Stimulated activated CD4-positive, alpha-beta T cell treated with anti-CD3 and anti-CD28 coated beads, Interleukin-4, amount 100 ng/mL, for 48 hours (primary cell): ENCODE measurements at places on chromosomes 12 and 14.

DNA sequence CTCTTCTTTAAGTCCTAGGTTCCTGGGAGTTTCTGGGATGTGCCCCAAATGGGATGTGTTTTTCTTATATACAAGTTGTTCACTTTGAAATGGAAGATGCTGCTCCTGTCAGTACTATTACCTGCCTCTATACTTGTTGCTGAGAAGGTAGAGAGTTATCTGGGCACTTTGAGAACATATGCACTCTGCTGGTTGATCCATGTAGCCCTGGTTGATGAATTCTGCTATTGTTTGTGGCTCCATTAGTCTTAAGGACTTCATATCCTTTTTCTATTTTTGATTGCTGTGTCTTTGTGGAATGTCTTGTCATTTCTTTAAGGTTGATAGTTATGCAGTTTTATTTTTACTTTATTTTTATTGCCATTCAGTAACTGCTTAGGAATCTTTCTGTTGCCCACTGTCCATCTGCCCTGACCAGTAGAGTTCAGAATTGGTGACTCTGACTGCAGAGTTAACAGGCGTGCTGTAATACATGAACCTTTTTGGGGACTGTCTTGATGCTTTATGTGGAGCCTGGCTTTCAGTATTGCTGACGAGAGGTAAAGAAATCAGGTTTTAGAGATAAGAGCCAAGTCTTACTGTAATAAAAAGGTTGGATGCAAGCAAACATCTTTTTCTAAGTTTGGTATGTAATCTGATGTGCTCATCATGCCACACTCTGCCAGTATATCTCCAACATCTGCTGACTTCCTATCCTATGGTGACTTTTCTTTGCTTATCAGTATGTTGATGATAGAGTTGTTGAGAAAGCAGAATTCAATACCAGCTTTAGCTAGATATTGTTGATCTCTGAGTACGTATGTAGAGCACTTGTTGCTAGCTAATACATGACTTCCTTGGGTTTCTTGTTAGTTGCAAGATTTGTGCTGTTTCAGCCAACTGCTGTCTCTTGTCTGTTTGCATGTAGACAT lies 1.6 kb downstream of the GMPR2 start:
- no peak for DNase-seq

DNA sequence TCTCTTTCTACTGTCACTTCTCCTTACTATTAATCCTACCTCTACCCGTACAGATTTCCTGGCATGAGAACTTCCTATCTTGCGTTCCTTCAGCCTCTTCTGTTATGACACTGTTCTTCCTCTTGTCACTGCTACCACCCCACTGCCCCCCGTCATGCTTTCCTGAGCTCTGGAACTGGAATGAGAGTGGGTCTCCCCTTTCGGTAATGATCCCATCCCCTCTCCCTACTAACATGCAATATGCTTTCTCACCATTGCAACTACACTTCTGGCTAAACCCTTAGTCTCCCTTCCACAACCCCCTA lies 4.9 kb upstream of the AP1G2 start:
- DNase-seq: no peak

- DNase-seq: no peak
These were observed 1213.6 kb downstream of the GALC start for GRCh38 chr14:86779416-86779815.

DNA sequence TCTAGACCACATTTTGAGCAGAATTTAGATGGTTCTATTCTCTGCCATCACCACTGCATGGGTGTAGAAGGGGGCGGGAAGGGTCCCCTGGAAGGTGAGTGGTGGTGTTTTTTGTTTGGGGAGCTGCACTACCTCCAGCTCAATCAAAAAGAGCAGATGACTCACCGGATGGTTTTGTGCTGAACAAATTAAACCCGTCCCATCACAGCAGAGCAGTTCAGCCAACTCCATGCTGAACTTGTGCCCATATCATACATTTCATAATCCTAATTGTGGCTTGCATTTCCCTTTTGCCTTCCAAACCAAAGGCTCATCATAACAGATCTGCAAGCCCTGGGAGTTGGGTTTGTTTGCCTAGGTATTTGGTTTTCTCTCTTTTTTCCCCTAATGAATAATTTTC lies 53.0 kb upstream of the RPH3A start:
- DNase-seq: no peak

GRCh38 chr12:108180255-108181094 lies 51.4 kb downstream of the WSCD2 start:
- no peak for DNase-seq

DNA sequence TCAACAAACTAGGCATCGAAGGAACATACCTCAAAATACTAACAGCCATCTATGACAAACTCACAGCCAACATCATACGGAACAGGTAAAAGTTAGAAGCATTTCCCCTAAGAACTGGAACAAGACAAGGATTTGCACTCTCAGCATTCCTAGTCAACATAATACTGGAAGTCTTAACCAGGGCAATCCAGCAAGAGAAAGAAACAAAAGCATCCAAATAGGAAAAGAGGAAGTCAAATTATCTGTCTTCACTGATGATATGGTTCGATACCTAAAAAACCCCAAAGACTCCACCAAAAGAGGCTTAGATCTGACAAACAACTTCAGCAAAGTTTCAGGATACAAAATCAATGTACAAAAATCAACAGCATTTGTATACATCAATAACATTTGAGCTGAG lies 32.5 kb downstream of the CCDC38 start:
- no peak for DNase-seq

DNA sequence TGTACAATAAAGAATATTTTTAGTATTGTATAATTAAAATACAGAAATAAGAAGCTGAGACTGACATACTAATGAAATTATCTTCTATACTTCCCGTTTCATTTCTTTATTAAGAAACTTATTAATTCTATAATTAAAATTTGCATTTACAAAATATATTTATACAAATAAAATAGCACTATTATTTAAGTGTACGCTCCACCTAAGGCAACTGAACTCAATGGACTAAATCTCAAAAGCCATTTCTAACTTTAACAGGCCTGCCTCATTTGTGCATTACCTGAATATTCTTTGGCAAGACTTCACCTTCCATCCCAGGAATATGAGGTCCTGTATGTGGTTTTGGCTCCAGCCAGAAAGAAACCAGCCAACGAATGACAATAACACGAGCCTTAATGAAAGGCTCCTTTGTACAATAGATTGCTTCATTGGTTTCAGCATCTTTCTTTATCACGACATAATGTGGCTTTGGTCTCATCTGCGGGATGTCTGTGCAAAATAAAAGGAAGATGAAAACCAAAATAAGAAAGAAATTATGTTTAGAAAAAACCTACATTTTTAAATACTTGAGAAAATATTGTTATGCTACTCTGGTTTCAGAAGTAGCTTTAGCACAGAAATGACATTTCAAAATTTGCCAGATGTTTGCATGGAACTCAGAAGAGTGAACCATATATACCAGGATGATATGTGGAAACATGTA lies 58.7 kb downstream of the RALGAPA1 start:
- DNase-seq: no peak

DNA sequence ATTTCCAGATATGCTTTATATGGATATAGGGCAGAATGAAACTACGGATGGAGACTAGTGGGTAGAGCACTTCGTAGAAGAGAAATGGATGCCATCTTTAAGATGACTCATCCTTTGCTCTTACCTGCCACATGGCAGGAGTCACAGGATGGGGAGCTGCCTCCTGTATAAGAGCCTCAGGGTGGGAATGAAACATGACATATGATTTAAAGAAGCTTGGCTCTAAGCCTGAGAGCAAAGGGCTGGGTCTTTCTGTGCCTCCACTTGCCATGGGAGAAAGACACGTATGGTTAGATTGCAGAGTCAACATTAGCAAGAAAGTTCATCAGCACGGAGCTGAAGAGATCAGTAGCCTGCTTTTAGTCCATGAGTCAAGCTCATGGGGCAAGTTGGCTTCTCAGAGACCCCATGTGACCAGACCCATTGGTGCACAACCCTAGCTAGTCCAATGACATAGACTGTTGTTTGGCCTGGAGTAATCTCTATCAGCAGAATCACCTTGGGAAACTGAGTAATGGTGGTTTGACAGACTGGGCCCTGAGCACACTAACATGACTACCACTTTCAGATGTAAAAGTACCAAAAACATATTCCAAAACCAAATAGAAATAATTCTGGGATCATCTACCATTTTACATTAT lies 38.1 kb upstream of the IL22 start:
- DNase-seq: no peak

DNA sequence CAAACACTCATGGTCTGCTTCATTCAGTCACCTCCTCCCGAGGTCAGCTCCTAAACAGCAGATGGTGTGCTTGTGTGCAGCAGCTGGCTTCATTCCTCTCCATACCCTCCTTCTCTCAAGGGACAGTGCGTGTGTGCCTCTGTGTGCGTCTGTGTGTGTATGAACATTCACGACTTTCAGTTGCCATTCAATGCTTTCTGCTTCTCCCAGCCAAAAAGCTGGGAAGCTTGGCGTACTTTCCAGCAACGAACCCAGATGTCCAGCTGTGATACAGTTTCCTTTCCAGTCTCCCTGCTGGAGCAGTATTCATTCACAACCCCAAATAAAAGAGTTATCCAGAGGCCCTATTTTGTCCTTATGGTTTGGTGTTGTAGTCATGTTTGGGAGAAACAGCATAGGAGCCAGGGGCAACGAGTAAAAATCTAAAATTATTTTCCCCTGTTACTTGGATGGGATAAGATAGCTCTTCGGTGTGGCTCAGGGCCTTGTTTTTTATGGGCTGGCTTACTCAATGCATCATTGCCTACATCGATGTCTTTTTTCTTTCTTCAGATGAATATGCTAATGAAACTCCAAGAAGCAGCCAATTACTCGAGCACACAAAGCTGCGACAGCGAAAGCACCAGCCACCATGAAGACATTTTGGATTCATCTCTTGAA lies 379.3 kb downstream of the NAV3 start:
- DNase-seq: no peak

GRCh38 chr12:66491853-66492252 lies 187.0 kb downstream of the GRIP1 start:
- DNase-seq: no peak

DNA sequence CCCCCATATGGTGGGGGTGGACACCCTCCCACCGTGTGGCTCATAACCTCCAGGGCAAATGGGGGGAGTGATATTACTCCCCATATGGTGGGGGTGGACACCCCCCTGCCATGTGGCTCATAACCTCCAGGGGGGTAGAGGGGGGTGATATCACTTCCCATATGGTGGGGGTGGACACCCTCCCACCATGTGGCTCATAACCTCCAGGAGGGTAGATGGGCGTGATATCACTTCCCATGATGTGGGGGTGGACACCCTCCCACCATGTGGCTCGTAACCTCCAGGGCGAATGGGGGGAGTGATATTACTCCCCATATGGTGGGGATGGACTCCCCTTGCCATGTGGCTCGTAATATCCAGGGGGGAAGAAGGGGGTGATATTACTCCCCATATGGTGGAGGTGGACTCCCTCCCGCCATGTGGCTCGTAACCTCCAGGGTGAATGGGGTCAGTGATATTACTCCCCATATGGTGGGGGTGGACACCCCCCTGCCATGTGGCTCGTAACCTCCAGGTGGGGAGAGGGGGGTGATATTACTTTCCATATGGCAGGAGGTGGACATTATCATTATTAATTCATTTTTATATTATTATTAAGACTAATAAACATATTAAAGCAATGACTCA lies 51.2 kb upstream of the OXA1L start:
- no peak for DNase-seq

GRCh38 chr12:127240249-127240929 lies 1026.6 kb upstream of the TMEM132C start:
- no peak for DNase-seq

GRCh38 chr12:131915823-131916222 lies 13.3 kb upstream of the PUS1 start:
- DNase-seq: no peak

- no peak for DNase-seq
These were observed 391.4 kb downstream of the C12orf75 start for GRCh38 chr12:105721891-105722290.

GRCh38 chr12:62783881-62784280 lies 151.1 kb downstream of the PPM1H start:
- DNase-seq: no peak

- peak; percentile 67 for DNase-seq
These were observed at the start of gene AJUBA for GRCh38 chr14:22982477-22983245. TSS of gene AJUBA (minus strand) at chr14:22982551. CDS start at chr14:22982266, 285 bp downstream.

DNA sequence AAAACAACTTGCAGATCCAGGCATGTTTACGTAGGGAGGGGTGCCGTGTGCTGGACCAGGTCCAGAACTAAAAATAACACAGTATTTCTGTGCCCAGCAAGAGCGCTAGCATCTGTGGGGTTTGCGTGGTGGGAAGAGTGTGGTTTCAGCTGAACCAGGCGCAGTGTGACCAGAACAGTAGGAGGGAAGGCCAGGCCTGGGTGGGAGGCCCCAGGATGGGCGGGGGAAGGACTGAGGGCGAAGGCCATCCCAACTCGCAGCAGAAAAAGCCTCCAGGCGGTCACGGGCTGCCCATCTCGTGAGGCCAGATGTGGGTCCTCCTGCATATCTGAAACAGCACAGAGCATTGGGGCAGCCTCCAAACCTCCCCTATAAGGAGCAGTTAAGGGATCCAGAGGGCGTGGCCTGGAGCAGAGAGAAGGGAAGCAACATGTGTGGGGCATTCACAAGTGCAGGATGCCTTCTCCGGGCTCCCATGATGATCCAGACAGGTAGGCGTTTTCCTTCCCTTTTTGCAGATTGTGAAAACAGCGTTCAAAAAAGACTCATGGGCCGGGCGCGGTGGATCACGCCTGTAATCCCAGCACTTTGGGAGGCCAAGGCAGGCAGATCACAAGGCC lies 17.8 kb upstream of the CD9 start:
- no peak for DNase-seq

- no peak for DNase-seq
These were observed 312.9 kb downstream of the MED13L start for GRCh38 chr12:115964626-115965025.

GRCh38 chr12:128643155-128643554 lies 180.6 kb downstream of the SLC15A4 start:
- no peak for DNase-seq
